ENCODE measurements at places on chromosomes 3 and 15. TPM values are rescaled to one million over a fixed set of nuclear protein-coding genes. Genes with fewer than 3 reads are reported as not detected.
A peak's percentile ranks its signal among the peaks of the same experiment; 100 is the strongest.

GRCh38 chr3:43953814-43954692, 263.3 kb downstream of the ABHD5 start:
- no peak for DNase-seq

DNA sequence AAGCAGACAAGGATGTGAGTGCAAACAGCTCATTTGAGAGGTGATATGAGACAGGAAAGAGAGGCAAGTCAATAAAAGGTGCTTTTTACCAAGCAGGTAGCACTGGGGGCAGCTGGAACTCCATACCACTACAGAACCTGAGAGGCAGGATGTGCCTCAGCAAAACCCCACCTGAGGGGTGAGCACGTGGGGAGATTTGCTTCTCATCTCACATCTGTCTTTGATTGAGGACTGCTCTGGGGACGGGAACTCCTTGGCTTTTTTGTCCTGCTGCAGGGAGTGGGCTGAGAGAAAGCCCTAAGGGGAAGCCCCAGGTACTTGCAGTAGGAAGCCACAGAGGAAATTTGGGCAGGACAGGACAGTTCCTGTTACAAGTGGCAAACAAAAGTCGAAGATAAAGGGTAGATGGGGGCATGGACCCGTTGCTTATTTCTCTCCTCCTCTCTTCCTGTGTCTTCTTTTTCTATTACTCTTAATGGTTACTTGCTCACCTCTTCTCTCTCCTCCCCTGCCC, 27.1 kb downstream of the CFAP161 start:
- DNase-seq: no peak

DNA sequence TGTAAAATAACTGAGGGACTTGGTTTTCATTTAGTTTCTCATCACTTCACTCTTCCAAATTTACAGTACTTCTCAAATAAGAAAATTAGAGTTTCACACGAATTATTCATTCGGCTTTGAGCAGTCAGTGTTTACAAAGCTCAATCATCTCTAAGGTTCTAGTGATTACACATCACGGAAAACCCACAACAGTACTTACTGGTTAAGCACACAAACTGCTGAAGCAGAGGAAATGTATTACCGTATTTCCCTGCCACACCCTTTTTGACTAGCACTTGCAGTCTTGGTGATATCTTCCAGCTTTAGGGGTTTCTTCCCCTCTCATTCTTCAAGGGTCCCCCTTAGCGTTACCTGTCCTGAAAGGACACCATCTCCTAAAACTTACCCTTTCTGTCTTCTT, 164.8 kb upstream of the CDIN1 start:
- no peak for DNase-seq

The AADACL2 gene
- total RNA-seq: not detected

- DNase-seq: peak; percentile 84
These were observed at the start of gene SPSB4 for GRCh38 chr3:141050576-141051442. SPSB4 (plus strand) TSS chr3:141051347; CDS start chr3:141066105, 14,758 bp downstream.

The PPCDC gene
- 9.0 TPM for total RNA-seq

DNA sequence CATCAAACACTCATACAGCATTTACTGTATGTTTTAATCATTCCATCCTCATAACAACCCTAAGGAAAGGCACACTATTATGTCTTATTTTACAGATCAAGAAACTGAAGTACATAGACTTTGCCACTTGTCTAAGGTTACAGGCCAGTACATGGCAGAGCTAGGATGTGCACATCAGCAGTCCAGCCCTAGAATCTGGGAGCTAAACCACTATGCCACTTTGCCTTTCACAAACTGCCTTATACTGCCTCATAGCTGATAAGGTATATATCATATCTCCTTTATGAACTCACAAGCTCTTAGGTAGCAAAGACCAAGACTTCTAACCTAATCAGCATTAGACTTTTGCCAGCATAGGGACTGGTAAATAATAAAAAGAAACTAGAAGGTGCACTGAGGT, 49.1 kb downstream of the MYO9A start:
- DNase-seq: no peak

GRCh38 chr15:101233651-101234280, 18.1 kb downstream of the CHSY1 start:
- no peak for DNase-seq

DNA sequence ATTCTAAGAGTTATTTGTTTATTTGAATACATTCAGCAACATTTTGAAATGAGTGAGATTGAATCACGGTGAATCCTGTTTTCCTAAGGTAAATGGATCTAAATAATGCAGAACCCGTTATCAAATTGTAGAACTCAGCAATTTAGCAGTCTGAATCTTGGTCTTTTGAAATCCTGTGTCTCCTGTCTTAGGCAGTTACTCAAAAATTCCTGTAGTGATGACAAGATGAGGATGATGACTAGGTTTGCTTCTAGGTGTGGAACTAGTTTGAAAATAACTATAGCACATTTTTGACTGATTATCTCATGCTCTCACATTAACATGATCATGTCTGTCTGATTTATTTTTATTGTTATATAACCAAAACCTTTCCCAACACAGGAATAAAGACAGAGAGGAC, 115.0 kb downstream of the RAP2B start:
- no peak for DNase-seq

- no peak for DNase-seq
These were observed 84.1 kb downstream of the CHL1 start for GRCh38 chr3:280681-281080.

The TMOD2 gene
- total RNA-seq: 2.2 TPM

DNA sequence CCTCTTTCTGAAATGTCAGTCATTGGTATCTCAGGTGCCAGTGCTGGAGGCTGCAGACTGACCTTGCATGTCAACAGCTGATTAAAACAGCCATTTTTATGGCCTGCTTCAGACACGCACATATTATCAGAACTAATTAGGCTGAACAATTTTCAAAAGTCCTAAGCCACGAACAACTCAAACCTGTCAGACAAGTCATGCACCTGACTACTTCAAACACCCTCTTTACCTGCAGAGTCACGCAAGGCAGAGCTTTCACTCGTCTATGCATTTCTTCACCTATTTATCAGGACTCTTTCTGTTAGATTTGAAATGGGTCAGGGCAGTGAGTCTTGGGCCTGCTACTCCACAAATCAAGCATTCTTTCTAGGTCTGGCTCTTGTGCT, 26.7 kb downstream of the CLK3 start:
- DNase-seq: no peak

DNA sequence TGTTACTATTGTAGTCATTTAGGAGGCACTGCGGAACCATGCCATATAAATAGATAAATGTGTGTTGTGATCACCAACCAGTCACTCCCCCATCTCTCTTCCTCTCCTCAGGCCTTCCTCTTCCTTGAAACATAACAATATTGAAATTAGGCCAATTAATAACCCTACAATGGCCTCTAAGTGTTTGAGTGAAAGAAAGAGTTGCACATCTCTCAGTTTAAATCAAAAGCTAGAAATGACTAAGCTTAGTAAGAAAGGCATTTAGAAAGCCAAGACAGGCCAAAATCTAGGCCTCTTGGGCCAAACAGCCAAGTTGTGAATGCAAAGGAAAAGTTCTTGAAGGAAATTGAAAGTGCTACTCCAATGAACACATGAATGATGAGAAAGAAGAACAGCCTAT, 8.1 kb upstream of the DNASE1L3 start:
- DNase-seq: no peak

GRCh38 chr3:152454076-152454875, 185.5 kb downstream of the MBNL1 start:
- no peak for DNase-seq

DNA sequence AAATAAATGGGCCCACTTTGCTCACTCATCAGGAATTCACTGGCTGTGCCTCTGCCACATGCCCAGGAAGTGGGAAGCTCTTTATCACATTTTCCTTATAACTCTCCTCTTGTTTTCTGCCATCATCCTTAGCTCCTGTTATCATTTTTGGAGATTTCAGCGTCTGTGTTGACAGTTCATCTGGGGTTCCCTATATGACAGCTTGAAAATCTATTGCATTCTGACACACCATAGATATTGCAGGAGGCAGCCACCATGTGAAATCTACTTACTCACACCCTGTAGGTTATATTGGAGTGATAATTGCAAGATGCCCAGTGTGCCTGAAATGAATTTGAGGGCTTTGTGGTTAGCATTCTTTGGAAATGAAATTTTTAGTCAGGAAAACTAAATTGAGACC, 132.9 kb downstream of the RYR3 start:
- no peak for DNase-seq

- no peak for DNase-seq
These were observed 124.3 kb downstream of the MYLK start for GRCh38 chr3:123759871-123760270.

GRCh38 chr3:38112378-38112761, 24.6 kb downstream of the ACAA1 start:
- peak; percentile 23 for DNase-seq

The DUOXA2 gene
- total RNA-seq: 7.3 TPM
